ENCODE measurements at places on chromosomes 4 and X.

GRCh38 chr4:185931986-185932385 lies 120.0 kb upstream of the SORBS2 start:
- no peak for DNase-seq

GRCh38 chrX:71515038-71515396 lies 17.9 kb upstream of the OGT start:
- DNase-seq, result no peak

DNA sequence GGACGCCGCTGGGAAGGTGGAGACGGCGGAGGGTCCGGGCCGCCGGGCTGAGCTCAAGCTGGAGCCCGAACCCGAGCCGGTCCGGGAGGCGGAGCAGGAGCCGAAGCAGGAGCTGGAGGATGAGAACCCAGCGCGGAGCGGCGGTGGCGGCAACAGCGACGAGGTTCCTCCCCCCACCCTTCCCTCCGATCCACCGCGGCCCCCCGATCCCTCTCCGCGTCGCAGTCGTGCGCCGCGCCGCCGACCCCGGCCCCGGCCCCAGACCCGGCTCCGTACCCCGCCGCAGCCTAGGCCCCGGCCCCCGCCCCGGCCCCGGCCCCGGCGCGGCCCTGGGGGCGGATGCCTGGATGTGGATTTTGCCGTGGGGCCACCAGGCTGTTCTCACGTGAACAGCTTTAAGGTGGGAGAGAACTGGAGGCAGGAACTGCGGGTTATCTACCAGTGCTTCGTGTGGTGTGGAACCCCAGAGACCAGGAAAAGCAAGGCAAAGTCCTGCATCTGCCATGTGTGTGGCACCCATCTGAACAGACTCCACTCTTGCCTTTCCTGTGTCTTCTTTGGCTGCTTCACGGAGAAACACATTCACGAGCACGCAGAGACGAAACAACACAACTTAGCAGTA lies 483 bp downstream of the USP27X start:
- DNase-seq, result no peak

DNA sequence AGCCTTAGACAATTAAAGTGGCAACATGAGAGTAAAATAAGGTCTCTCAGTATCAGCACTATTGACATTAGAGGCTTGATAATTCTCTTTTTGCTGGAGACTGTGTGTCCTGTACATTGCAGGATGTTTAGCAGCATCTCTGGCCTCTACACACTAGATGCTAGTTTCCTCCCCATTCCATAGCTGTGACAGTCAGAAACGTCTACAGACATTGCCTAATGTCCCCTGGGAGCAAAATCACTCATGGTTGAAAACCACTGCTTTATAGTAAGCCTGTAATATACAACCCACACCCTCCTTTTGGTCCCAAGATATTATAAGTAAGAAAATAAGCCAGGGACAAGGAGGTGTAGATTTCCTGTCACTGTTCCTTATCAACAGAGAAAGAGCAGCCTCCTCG lies 166.0 kb downstream of the FRMPD4 start:
- DNase-seq, result no peak

GRCh38 chr4:98482847-98483806 lies 175.3 kb downstream of the TSPAN5 start:
- peak; percentile 84 for DNase-seq

DNA sequence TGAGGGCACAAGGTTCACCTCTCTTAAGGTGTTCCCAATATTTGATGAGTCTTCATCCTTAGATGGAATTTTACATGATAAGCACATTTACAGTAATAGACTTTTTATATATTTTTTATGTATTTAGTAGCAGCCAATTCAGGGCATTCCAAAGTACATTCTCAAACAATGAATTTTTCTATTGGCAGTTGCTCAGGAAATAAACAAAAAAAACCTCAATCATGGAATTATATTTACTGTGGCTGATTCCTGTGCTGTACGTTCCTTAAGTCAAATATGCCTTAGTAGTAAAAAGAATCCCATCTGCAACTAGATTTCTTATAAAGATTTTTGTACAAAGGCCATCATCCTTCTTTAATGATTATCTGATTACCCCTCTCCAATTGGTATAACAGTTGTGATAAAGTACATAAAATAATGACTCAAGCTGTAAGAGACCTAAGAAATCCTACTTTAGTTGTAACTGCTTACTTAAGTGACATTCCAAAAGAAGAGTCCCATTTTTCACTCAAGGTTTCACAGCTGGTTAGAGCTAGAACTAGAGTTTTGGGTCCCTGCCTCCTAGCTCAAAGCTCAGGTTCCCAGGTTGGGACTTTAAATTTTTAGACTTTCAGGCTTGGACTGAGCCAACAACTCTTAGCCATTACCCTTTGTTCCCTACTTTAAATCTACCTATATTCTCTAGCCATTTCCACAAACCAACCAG lies 152.7 kb downstream of the FHIP1A start:
- no peak for DNase-seq

GRCh38 chr4:17072483-17072882 lies 174.0 kb upstream of the LDB2 start:
- DNase-seq, result no peak

GRCh38 chr4:138521809-138522208 lies 279.7 kb upstream of the SLC7A11 start:
- DNase-seq, result no peak

DNA sequence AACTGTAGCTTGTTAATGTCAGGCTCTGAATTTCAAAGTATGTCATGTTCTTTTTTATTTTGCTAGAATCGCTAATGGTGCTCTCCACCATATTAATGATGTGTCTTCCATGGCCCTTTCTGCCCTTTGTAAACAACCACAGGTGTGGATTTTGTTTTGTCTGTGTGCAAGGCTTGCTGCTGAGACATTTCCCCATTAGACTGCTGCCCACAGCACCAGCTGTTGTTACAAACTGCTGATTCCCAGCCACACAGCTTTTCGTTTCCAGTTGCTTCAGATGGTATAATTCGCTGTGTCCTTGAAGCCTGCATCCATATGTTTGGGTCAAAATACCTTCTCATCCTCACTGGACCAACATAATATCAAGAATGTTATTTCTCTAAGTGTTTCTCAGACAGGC lies 32.8 kb downstream of the KCNIP4 start:
- DNase-seq, result no peak

DNA sequence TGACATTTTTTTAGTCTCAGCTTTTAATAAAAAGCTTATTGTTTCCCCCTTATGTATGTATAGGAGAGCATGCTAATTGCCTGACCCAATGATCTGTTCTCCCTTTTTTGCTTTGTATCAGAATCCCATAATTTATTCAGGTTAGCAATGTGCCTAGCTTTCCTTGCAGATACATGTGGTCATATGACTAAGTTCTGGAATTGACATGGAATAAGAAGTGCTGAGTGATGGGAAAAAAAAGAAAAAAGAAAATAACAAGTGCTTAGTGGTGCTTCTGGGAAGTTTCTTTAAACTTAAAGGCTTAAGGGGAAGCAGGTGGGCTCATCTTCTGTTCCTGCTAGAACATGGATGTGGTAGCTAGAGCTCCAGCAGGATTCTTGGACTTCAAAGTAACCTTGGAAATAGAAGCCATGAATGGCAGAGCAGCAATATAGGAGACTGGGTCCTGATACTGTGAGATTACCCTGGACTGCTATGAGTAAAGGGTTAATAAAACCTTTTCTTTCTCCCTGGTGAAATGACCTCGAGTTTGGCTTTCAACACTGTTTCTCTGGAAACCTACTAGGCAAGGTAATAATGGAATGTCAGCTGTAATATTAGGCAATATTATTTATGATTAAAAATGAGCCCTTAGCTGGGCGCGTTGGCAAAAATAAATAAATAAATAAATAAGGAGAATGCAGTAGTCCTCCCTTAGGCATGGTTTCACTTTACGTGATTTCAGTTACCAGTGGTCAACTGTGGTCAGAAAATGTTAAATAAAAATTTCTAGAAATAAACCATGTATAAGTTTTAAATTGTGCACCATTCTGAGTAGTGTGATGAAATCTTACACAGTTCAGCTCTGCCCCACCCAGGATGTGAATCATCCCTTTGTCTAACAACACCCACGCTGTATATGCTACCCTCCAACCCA lies 16.7 kb upstream of the RBM41 start:
- peak; percentile 24 for DNase-seq

DNA sequence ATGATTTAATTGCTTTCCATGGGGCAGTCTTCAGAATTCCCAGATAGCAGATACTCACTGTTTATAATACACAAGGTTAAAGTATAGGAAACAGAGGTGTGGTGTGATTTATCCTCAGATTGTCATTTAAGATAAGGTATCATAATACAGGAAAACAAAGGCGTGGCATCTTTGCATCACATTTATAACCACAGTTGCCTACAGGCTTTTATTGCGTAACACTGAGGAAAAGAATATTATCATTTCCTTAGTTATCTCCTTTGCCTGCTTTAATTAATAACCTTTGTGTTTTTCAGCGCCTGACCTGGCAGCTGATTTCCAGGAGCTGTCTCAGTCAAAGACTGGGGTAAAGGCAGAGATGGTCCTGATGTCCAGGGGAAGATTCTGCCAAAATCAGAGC lies 68.8 kb downstream of the SSX7 start:
- no peak for DNase-seq

DNA sequence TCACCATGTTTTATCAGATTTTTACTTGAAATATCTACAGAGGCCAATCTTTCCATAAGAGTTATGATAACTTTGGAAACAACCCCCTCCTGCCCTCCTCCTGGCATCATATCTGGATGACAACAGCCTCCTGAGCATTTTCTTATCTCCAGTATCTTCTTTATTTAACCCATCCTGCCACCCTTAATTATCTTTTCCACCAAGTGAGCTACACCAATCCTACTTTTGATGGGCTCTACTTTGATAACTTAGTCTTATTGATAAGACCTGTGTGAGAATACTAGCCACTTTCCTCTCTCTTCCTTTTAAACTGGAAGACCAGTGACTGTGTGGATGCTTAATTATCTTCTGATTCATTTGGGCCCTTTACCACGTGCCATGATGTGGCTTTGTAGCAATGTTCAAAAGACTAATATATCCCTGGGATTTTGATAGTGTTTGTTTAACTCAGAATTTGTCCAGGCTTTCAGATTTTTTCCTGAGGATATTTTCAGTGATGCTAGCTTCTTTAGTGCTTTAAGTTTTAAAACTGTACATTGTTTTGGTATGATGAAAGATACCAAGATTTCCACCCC lies 330.1 kb upstream of the GIMD1 start:
- no peak for DNase-seq

DNA sequence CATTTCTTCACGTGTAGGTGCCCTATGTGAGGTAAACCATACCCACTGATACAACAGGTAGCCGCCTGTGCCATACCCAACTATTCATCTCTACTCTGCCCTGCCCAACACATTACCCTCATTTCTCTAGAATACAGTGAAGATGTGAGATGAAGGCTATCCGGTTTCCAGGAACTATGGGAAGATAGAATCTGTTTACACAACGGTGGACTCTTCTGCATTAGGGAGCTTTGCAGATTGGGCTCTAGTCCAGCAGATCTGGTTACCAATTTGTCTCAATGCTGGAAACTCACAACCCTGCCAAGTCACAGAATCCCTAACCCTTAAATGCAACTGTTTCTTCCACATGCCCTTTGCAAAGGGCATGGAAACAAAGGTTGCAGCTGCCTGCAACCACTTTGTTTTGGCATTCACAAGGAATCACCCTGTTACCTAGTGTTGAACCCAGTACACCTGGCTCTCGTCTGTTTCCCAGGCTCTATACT lies 6.4 kb upstream of the SLAIN2 start:
- no peak for DNase-seq

- DNase-seq, result no peak
Observed at GRCh38 chr4:29005838-29006237, 1714.3 kb upstream of the PCDH7 start.

GRCh38 chr4:155712846-155713245 lies 46.0 kb upstream of the GUCY1B1 start:
- no peak for DNase-seq

DNA sequence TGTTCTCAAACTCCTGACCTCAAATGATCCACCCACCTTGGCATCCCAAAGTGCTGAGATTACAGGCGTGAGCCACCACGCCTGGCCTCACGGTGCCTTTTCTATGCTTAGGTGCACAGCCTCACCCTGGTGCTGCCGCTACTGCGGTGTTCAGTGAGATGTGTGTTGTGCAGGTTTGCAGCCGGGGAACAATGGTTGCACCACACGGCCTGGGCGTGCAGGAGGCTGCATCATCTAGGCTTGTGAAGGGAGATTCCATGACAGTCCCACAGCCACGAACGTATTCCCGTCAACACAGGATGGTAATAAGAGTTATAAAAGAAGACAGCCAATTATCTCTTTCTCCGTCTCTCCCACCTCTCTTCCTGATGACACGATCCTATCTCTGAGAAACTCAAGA lies 22.0 kb downstream of the CPLX1 start:
- DNase-seq, result no peak

GRCh38 chrX:97446298-97446882 lies 562.7 kb downstream of the RPA4 start:
- no peak for DNase-seq

- DNase-seq, result no peak
Observed at GRCh38 chrX:75337525-75337924, 63.6 kb downstream of the UPRT start.

DNA sequence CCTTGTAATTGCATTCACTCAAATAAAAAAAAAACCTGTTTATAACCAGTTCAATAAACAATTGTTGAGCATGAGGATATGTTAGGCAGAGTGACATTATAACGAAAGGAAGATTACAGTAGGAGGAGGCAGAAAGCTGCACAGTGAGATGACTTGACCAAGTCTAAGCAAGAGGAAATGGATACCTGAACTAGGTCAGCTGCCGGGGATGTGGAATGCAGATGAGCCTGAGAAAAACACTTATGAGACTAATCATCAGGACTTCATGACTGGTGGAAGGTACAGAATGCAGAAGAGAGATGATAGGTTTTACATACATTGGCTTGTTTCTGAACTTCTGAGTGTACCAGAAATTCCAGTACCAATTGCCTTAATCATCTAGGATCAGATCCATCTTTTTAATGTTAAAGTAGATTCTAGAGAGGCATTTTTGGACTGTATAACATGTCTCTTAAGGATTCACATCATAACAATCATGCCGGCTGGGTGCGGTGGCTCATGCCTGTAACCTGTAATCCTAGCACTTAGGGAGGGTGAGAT lies 208.1 kb upstream of the PPP3CA start:
- DNase-seq, result no peak

- DNase-seq, result no peak
Observed at GRCh38 chr4:107837317-107837716, 12.6 kb downstream of the SGMS2 start.

GRCh38 chrX:103417370-103417769 lies 41.0 kb downstream of the BEX3 start:
- DNase-seq, result no peak

Data from activated CD4-positive, alpha-beta T cell treated with anti-CD3 and anti-CD28 coated beads, Interleukin-2, Interleukin-6, amounts not matched to agents 100 ng/mL and 50 ng/mL, durations not matched to agents 16 hours and 8 hours (primary cell).